Naive thymus-derived CD4-positive, alpha-beta T cell (primary cell): ENCODE measurements at places on chromosomes 7 and 10. TPM values are rescaled to one million over a fixed set of nuclear protein-coding genes. Genes with fewer than 3 reads are reported as not detected.

The HMX2 gene
- not detected for total RNA-seq

DNA sequence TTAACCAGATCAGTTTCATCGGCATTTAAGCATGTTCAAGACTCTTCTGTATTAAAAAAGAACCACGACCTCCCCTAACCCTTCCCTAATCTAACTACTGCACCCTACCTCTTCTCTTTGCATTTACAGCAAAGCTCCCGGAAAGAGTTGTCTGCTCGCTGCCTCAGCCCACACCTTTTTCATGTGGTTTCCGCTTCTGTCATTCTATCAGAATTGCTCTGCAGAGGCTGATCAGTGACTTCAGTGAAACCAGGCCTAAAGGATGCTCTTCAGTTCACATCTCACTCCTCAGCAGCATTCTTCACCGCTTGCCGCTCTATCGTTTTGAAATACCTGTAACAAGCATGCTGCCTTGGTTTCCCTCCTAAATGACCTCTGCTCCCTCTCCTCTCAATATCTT lies 160.9 kb downstream of the SDK1 start:
- peaks cover 45% of the 10 kb centered on the region for H3K4me1 ChIP-seq

The NEBL gene
- 0.13 TPM for total RNA-seq

- peaks cover 15% of the 10 kb centered on the region for H3K27me3 ChIP-seq
- H3K4me3 ChIP-seq, result no peak overlapping the region
- no peak for DNase-seq
- H3K27ac ChIP-seq, result no peak overlapping the region
Observed at GRCh38 chr7:155508376-155509358, 37.7 kb downstream of the CNPY1 start.

The SKIDA1 gene
- not detected in 2 replicates for total RNA-seq

The BHLHA15 gene
- not detected for total RNA-seq
